ENCODE measurements at places on chromosomes 13 and 19.

DNA sequence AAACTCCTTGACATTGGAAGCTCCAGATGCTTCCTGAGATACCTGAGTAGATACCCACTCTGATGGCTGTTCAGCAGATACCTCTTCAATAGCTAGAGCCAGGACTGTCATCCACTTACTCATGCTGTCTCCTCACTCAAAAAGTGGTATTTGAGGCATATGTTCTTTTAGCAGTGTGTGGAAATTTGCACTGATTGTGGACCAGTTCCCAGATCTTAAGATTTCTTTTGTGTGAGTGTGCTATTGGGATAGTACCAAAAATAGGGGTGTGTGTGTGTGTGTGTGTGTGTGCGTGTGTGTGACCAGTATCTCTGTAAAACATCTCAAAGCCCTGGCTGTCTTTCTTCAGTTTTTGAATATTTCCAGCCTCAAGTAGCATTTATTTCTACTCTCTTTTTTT is 108.3 kb downstream of the SLITRK5 start:
- DNase-seq, result no peak

- no peak for DNase-seq
These were observed 9.2 kb downstream of the RCN3 start for GRCh38 chr19:49536921-49537462.

DNA sequence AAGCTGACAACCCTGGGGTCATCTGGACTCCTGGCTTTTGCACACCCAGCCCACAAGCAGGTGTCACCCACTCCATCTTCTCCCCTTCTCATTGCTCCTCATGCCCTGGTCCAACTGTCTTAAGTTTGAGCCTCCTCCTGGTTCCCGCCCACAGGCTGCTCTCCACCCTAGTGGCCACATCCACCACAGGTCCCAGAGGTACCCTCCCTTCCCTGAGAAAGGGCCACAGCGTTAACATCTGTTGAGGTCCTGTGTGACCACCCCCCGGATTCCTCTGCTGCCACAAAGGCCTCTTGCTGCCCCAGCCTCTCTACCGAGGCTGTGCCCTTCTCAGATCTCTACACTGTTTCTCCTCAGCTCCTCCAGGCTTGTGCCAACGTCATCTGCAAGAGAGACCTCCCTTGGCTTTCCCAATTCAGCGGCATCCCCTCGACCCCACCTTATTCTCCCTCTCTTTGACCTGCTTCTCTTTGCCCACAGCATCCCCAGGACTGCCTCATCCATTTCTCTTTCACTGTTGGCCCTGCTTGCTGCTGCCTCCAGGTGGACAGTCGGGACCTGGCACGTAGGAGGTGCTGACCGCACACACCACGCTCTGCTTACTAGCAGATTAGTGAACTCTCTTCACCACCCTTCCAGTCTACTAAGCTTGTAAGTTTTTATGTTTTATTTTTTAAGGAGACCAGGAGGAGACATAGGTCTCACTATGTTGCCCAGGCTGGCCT is 33.3 kb downstream of the SUGP2 start:
- DNase-seq, result no peak

- no peak for DNase-seq
These were observed 621 bp downstream of the SOX21 start for GRCh38 chr13:94711561-94712286.

DNA sequence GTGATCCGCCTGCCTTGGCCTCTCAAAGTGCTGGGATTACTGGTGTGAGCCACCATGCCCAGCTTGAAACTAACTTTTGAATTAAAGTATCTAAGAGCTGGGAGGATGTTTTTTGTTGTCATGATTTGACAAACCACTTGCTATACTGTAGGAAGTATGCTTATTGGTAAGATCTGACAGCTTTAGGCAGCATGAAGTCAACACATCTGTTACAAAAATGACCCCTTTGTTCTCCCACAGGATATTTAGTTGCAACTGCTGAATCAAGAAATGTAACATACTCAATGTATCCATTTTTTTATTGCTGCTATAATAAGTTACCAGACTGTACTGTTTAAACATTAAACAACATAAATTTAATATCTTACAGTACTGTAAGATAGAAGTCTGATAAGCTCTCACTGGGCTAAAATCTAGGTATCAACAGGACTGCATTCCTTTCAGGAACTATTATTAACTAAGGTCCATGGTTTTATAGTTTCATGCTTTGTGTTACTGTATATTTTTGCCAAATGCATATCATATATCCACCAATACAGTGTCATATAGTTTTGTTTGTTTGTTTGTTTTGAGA is 22.8 kb upstream of the LRP3 start:
- DNase-seq, result no peak

GRCh38 chr19:46126086-46126580 is 1.6 kb upstream of the IGFL3 start:
- no peak for DNase-seq

DNA sequence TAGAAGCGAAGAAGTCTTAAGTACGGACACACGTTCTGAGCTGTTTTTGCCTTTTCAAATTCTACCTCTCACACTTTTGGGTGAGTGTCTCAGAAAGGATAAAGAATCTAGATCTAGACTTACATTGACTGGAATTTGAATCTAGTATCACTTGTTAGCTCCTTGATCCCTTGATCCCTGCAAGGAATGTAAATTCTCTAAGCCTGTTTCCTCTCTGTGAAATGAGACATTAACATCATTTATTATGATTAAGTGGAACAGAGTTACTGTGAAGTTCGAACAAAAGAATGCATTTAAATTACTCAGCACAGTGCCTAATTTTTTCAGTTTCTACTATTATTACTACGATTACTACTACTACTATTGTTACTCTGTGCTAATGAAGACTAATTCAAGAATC is 86.6 kb upstream of the POSTN start:
- DNase-seq, result no peak

GRCh38 chr19:42281827-42282762 is 13.0 kb downstream of the CIC start:
- no peak for DNase-seq

DNA sequence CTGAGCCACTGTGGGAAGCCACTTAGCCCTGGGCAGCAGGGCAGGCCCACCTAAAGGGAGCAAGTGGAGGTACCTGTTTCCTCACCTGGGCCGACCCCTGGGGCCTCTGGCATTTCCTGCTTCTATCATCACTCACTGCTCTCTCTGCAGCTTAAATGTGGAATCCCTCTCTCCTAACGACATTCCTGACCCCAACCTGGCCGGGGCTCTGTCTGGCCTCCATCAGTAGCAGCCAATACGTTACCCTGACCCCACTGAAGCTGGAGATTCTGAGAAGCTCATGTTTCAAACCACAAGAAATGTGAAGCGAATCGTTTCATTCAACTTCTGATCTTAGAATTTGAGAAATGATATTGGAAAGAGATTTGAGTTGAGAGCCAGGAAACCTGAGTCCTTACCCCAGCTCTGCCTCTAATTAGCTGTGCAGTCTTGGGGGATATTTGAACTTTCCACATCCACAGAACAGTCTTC is 39.9 kb downstream of the DOCK9 start:
- no peak for DNase-seq

DNA sequence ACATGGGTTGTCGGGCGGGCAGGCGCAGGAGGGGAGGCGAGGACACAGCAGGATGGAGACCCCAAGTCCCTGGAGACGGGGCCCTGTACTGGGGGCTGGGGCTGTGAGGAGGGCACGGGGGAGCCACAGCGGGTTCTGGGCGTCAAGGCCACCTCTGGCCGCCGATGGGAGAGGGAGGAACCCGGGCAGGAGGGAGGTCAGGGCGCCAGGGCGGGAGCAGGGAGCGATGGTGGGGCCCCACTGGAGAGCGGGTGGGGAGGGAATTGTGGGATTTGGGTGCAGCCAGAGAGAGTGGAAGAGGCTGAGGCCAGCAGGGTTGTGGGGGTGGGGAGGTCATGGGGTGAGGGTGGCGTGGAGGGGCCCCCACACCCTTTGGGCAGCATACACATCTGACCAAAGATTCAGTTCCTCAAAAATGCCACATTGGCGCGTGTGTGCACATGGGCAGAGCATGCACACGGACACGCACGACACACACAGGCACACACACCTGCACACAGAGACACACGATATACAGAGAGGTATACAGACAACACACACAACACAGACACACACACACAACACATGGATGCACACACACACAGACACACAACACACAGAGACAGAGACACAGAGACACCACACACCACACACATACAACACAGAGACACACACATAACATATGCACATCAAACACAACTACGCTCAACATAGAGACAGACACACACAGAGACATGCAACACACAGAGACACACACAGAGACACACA is 54.9 kb downstream of the AP1M1 start:
- no peak for DNase-seq

Data from stimulated activated CD8-positive, alpha-beta memory T cell treated with anti-CD3 and anti-CD28 coated beads, Interleukin-2, amount 100 ng/mL, for 48 hours (primary cell).